ENCODE measurements at places on chromosomes 7 and 10.

DNA sequence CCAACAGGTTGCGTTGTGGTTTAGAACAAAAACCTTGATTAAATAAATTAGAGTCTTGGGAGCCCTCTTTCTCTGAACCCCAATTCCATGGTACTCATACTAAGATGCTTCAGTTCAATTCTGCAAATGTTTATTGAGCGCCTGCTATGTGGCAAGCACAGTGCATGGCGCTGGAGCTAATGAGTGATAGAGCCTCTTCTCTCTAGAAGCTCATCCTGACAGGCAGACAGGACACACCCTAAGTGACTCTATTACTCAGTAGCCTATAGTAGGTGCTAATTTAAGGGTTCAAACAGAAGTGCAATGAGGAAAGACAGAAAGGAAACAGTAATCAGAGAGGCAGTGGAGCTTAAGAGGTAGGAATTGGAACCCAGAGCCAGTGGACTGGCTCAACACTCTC, 124.4 kb upstream of the C7orf33 start:
- DNase-seq = no peak

GRCh38 chr10:86020134-86020533, 346.5 kb downstream of the GRID1 start:
- DNase-seq = no peak

- no peak for DNase-seq
Observed at GRCh38 chr7:92625617-92626016, 35.4 kb upstream of the FAM133B start.

- DNase-seq = no peak
Observed at GRCh38 chr10:69338547-69339450, 60.5 kb downstream of the HK1 start.

GRCh38 chr7:92631067-92631849, 41.1 kb upstream of the FAM133B start:
- DNase-seq = no peak

- DNase-seq = no peak
Observed at GRCh38 chr10:79431891-79432831, 13.3 kb downstream of the ZCCHC24 start.
